ENCODE measurements at places on chromosomes 3 and 15. TPM values are rescaled to one million over a fixed set of nuclear protein-coding genes. Genes with fewer than 3 reads are reported as not detected.

DNA sequence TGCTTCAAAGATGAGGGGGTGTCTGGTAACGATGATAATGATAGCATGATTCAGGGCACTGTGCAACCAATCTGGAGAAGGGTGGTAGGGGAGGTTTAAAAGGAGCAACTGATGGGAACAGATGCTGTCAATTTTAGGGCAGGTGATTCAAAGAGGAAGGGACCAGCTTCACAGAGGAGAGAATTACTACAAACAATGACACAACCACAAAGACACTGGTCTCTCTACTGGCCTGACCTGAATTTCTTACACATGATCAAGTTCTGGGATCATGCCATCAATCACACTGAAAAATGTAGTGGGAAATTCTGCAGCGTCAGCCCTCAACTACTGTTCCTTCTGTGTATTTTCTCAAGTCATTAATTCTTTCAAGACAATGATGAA, 2.6 kb upstream of the CDV3 start:
- no peak for DNase-seq

GRCh38 chr3:194673761-194674160, 1.8 kb upstream of the LSG1 start:
- no peak for DNase-seq

DNA sequence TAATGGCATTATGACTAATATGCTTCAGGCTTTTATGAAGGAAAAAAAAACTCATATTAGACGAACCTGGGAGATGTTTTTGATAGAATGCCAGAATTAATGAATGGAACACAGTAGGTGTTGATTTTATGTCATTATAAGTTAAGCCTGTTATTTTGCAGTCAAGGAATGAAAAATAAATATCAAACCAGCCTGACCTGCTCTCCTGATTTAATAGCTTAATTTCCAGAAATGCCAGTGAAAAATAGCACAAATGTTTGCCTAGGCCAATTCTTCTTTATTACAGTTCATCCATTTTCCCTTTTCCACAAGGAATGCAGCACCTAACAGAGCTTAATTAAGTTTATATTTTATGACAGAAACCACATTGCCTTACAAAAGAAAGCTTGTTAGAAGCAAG, 292.0 kb downstream of the TBL1XR1 start:
- DNase-seq = no peak

DNA sequence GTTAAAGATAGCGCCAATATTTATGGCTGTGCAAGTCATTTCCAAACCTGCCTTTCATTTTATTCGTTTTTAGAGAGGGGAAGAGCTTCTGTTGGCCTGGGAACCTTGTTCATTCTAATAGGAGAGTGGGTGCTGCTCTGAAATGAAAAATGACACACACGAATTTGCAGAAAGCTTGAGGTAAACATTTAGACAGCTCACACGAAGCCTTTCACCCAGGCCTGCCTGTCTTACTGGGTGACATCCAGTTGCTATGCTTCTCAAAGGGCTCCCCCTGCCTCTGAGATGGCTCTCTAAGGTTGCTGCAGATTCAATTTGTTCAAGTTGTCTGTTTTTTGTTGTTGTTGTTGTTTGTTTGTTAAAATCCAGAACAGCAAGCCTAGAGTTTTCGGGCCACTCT, 18.2 kb downstream of the PEX5L start:
- no peak for DNase-seq

The THRB gene
- total RNA-seq = 19.4 TPM

- no peak for DNase-seq
These were observed 23.1 kb downstream of the BHLHE40 start for GRCh38 chr3:5002174-5002870.

GRCh38 chr15:101025501-101025885, 106.3 kb downstream of the LRRK1 start:
- DNase-seq = no peak

DNA sequence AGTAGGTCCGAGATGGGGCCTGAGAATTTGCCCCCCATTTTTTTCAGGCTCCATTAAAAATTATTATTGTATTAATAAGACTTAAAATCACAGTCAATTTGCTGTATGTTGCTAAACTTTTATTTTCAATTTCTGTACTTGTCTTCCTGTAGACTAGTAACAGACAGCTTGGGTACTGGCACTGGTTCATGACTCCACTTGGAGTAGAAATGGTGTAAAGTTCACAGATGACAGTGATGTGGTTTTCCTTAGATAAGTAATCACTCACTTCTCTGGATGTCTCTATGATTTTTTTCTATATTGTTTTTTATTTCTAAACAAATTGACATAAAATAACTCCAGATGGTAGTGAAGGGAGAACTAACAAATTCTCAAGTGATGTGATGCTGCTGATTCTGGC, 15.6 kb upstream of the ZNF80 start:
- no peak for DNase-seq

The SLC33A1 gene
- 19.6 TPM for total RNA-seq

The GOLGA8R gene
- not detected for total RNA-seq

GRCh38 chr3:82085356-82085755, 323.9 kb upstream of the GBE1 start:
- DNase-seq = no peak

The DAZL gene
- not detected for total RNA-seq
